ENCODE measurements at places on chromosomes 16 and 17.

DNA sequence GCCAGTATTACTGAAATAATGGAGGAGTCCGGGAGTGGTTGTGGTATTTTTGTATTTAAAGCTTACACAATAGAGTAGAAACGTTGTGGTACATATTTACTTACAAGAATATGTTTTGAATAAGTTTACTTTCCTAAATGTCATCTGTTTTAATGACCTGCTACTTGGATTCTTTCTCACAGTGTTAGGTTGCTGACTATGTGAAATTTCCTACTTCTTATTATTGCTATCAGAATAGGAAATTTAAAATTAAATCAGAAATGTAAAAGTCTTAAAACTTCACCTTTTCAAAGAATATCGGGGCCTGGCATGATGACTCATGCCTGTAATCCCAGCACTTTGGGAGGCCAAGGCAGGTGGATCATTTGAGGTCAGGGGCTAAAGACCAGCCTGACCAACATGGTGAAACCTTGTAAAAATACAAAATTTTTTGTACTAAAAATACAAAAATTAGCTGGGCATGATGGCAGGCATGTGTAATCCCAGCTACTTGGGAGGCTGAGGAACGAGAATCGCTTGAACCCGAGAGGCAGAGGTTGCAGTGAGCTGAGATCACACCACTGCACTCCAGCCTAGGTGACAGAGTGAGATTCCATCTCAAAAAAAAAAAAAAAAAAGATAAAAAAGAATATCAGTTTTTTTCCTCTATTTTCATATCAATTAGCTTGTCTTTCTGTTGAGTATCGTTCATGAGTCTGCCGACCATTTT is 77.8 kb downstream of the VMP1 start:
- no peak for DNase-seq

DNA sequence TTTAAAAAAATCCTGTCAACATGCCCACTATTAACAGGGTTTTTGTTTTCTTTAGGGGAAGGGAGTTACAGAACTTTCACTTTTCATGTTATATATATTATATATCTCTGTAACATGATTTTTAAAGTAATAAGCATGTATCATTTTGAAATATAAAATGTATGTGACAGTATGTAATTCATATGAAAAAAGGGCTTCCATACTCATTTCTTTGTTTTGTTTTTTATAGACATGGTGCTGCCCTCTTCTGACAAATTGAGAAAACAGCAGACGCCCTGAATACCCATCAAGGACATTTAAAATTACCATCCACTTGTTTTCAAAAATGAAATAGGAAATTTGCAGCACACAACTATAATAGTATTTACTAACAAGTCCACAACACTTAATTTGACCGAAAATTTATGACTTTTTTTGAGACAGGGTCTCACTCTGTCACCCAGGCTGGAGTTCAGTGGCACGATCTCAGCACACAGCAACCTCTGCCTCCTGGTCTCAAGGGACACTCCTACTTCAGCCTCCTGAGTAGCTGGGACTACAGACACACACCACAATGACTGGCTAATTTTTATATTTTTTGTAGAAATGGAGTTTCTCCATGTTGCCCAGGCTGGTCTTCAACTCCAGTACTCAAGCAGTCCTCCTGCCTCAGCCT is 30.4 kb downstream of the CFDP1 start:
- no peak for DNase-seq

DNA sequence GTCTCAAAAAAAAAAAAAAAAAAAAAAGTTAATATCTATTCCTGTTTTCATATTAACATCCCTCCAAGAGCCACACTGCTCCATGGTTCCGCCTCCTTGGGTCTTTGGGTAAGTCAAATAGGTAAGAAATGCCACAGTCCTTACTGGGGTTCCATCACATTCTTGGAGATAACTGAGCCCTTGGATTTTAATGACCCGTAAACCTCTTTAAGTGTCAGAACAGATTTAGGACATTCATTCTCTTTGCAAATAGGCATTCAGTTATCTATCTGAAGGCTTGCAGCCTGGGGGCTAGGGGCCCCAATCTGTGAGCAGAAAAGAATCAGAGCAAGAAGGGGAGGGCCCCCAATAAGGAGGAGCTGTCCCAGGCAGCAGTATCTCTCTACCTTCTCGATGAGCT is 28.0 kb downstream of the MYH13 start:
- DNase-seq: no peak

DNA sequence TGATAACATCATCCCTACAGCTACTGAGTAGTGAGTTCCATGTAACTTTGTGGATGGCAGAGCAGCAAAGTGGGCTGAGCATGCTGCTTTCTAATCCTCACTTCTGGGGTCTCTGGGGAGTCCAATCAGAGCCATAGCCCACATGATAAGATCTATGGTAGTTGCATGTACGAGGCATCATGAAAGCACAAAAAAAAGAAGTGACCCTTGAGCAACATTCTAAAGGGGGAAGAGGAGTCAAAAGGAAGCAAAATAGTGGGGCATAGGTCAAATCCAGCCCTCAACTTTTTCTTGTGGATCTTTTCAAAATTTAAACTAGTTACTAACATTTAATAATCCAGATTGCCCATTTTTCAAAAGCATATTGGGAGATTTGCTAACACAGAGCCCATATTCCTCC is 208.5 kb upstream of the TOX3 start:
- DNase-seq: no peak

GRCh38 chr17:3655766-3656165 is 12.6 kb downstream of the TAX1BP3 start:
- peak; percentile 46 for DNase-seq

DNA sequence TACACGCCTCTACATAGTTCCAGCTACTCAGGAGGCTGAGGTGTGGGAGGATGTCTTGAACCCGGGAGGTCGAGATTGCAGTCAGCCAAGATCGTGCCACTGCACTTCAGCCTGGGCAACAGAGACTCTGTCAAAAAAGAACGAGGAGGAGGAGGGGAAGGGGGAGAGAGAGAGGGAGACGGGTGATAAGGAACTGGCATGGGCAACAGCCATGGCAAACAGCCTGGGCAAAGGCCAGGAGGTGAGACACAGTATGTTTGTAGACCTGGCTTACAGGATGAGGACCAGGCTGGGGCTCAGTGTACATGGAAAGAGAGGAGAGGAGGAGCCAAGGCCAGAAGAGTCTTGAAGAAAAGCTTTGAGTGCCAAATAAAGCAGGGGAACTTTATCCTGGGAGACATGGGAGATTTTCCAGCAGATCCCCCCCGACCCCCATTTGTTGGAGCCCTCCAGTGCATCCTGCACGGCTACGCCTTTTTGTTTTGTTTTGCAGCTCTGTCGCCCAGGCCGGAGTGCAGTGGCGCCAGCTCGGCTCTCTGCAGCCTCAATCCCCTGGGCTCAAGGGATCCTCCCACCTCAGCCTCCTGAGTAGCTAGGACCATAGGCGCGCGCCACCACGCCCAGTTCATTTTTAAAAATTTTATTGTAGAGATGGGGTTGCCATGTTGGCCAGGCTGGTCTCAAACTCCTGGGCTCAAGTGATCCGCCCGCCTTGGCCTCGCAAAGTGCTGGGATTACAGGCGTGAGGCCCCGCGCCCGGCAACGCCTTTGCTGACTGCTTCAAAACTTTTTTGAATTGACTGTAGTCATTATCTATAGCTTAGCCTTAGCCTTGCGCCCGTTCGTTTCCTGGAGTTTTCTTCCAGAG is 1.3 kb upstream of the ALKBH5 start:
- no peak for DNase-seq

DNA sequence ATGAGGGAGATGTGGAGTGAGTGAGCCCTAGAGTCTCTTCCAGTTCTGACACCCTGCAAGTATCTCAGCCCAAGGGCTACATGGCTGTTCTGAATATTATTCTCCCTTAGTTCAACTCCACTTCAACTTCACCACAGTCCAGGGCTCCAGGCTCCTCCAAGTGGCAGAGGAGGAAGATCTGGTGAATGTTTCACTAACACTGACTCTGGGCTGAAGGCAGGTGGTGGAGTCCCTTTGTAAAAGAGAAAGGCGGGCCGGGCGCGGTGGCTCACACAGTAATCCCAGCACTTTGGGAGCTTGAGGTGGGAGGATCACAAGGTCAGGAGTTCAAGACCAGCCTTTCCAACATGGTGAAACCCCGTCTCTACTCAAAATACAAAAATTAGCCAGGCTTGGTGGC is 13.6 kb downstream of the CCDC92B start:
- DNase-seq: no peak

- DNase-seq: no peak
Observed at GRCh38 chr17:76208120-76208519, 32.2 kb downstream of the RNF157 start.

DNA sequence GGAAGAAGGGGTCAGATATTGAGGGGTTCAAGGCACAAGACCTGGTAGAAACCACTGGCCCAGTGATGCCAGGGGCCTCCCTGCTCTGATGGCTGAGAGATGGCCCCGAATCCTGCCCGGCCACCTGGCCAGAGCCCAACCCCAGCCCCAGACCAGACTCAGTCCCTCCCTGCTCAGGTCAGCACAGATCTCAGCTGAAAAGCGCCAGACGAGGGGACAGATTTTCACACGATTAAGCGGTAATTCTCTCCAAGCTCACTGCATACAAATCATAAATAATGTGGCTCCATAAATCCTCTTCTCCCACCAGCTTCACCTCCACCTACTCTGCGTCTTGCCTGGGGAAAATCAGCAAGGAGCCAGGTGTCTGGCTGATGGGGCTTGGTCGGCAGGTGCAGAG is 57.1 kb downstream of the ENGASE start:
- no peak for DNase-seq

DNA sequence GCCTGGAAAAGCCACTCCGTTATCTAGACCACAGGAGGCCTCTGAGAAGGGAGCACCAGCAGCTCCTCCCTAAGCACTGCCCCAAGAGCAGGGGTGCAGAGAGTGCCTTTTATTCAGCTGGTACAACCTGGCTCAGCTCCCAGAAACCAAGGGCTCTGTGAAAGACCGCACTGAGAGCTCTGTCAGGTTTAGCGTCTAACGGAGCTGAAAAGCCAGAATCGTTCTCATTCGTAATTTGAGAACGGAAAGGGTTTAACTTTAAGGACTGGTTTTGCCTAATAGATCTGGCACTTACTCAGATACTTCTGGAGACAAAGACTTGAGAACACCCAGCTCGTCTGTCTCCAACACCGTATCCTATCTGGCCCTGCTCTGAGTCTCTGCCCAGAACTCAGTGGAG is 13.5 kb downstream of the MPG start:
- no peak for DNase-seq

- DNase-seq: no peak
Observed at GRCh38 chr17:28369684-28370034, 448 bp downstream of the VTN start.

- peak; percentile 39 for DNase-seq
Observed at GRCh38 chr17:75998327-75998795, 2.3 kb upstream of the CDK3 start.

DNA sequence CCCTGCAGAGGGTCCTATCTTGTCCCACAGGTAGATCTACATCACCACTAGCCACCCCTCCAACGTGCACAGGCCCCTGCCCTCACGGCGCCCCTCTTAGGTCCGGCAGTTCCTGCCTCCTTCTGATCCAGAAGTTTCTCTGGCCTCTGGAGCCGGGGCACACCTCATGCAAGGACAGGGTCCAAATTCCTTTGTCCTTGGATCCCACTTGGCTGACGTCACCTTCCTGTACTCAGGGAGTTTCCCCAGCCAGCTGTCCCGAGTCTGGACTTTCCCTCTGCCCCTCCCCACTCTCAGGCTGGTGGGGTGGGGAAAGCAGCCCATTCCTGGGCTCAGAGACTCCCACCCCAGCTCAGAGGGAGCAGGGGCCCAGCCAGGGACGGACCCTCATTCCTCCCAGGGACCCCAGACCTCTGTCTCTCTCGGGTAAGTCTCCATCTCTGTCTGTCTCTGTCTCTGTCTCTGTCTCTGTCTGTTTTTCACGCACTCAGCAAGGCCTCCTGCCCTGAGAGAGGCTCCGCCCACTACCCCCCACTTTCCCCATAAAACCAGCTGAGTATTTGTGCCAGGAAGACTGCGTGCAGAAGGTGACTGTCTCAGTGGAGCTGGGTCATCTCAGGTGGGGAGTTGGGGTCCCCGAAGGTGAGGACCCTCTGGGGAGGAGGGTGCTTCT is at the start of gene IL32:
Gene IL32 (plus strand): TSS at position 572 of the 673 bp plus-strand sequence. CDS start 172 bp downstream, outside the sequence.
- no peak for DNase-seq

GRCh38 chr17:57648720-57649119 is 96.4 kb downstream of the CCDC182 start:
- peak; percentile 65 for DNase-seq

DNA sequence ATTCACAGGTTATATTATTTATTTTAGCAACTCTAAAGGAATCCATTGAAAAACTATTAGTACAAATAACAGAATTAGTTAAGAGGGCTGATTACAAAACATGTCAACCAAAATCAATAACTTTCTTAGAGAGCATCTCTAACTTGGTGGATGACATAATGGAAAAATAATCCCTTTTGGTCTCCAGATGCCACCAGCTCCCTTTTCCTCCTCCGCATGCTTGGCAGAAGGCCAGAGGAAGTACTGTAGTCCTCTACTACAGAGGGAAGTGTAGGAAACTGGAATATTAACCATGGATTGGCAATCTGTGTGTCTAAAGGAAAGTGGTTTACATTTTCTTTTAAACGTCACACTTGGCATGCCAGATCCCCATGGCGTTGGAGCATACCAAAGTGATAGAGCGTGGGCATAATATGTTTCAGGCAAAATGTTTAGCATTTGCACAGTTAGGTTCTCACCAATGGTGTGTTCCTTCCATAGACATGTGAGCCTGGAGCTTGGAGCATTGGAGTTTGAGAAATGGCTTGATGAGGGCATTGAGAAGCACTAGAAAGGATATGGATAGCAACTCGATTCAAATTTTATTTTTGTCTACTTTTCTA is 106.3 kb downstream of the PRKCB start:
- DNase-seq: peak; percentile 6

DNA sequence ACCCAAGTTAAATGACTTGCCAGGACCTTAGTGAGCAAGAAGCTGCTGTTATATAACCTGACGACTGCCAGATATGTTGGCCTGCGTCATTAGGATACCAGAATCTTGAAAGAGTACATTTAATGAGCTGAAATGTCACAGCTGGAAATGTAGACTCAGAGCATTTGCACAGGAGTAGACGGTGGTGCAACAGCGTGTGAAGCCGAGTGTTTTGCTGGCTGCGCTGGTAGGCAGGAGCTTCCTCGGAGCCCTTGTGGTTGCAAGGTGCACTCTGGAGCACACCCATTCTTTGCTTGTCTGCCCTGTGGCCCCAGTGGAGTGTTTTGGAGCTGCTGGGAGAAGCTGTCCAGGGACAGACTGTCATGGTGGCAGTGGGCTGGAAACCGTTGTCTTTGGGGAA is 79.3 kb downstream of the BANP start:
- no peak for DNase-seq

- DNase-seq: no peak
Observed at GRCh38 chr16:62477796-62478195, 441.6 kb upstream of the CDH8 start.

DNA sequence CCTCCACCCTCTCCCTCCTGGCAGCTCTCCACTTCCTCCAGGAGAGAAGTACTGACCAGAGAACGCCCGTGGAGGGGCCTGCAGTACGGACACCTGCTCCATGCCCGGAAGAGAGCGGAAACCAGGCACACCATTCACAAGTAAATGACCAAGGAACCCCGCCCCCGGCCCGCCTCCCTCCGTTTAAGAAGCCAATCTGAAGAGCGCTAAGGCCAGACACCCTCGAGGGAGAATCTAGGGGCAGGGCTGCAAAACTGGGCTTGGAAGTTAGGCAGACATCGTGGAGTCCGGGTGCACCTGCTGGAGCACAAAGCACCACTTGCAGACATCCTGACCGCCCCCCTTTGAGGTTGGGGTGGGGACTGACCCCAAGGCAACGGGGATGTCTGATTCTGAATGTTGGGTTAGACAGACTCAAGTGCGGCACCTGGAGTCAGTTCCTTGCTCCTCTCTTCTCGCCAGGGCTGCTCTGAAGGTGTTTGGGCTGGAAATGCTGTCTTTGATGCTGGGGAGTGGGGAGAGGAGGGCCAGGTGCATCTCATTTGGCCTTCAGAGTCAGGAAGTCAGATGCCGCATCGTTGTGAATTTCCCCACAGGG is 964 bp upstream of the FAAP100 start:
- peak; percentile 98 for DNase-seq
